G401 (cell line): ENCODE measurements at places on chromosomes 6 and 20.
A peak's percentile ranks its signal among the peaks of the same experiment; 100 is the strongest.

DNA sequence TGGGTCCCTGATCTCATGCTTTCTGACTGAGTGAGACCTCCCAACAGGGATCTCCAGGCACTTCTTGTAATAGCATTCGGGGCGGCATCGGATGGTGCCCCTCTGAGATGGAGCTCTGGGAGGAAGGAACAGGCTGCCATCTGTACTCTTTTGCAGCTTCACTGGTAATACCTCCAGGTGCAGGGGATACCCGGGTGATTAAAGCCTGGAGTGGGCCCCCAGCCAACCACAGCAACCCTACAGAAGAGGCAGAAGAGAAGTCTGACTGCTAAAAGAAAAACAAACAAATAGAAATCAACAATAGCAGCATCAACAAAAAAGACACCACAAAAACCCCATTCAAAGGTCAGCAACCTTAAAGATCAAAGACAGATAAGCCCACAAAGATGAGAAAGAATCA, 19.1 kb upstream of the PGK2 start:
- no peak for DNase-seq

DNA sequence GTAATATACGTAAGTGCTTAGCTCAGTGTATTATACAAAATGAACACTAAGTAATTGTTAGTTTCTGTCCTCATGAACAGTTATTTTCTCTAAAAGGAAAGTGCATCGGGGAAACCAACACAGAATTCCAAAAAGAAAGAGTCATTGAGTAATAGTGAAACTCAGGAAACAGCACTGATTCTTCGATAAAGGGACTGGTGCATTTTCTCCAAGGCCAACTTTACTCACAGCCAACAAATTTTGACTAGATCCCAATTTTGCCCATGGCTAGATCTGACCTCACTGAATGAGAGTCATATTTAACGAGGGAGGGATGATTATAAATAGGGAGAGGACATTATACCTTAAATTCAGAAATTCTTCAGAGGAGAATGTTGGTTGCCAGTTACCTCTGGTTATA, 390.9 kb upstream of the NRSN1 start:
- DNase-seq, result no peak

- DNase-seq, result peak; percentile 44
These were observed 6.2 kb upstream of the ZNF311 start for GRCh38 chr6:29011276-29011734.

GRCh38 chr6:123039431-123039830, 43.4 kb downstream of the CLVS2 start:
- peak; percentile 63 for DNase-seq

GRCh38 chr6:12710921-12711320, 5.6 kb upstream of the PHACTR1 start:
- no peak for DNase-seq

DNA sequence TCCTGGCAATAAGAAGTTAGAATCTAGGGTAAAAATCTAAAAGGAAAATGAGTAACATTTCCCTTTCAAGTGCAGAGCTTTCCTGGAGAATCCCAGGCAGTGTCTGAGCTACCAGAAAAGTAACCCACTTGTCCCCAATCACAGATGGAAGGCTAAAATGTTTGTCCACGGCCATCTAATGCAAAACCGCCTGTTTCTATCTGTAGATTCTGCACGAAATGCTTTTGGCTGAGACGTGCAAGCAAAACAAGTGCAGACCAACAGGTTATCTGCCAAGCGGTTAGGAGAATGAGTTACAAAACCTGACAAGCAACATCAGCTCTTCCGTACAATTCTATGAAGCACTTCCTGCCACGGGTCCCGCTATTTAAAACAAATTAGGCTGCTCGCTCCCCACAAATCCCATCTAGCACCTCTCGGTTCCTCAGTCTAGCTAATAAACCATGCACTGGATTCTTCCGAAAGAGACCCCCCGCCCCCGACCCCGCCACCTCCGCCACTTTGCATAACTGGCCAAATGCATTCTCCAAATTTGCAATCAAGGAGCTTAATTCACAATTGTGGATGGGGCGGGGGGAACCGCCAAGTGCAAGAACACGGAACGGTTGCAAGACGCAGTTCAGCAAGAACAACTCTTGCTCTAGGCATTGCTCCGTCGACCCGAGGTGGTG, 1.4 kb downstream of the ELOVL5 start:
- DNase-seq, result peak; percentile 70

DNA sequence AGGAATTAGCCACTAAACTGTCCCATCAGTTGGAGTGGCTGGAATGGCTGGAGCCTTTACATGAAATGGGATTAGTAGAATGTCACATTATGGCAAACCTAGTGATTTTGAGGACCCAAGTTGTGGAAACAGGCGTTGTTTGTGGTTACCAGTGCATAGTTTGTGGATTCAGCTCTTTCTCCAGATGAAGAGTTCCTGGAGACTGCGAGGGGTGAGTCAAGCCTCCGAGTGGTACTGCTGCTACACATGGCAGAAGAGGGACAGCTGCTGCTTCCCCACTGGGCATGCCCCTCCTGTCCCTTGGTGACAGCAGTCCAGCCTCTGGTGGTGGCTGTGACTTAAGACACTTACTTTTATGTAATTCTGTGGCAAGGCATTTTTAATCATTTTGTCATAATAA, 94.2 kb upstream of the SCP2D1 start:
- DNase-seq, result no peak

GRCh38 chr6:139903411-139904157, 529.1 kb upstream of the CITED2 start:
- no peak for DNase-seq

DNA sequence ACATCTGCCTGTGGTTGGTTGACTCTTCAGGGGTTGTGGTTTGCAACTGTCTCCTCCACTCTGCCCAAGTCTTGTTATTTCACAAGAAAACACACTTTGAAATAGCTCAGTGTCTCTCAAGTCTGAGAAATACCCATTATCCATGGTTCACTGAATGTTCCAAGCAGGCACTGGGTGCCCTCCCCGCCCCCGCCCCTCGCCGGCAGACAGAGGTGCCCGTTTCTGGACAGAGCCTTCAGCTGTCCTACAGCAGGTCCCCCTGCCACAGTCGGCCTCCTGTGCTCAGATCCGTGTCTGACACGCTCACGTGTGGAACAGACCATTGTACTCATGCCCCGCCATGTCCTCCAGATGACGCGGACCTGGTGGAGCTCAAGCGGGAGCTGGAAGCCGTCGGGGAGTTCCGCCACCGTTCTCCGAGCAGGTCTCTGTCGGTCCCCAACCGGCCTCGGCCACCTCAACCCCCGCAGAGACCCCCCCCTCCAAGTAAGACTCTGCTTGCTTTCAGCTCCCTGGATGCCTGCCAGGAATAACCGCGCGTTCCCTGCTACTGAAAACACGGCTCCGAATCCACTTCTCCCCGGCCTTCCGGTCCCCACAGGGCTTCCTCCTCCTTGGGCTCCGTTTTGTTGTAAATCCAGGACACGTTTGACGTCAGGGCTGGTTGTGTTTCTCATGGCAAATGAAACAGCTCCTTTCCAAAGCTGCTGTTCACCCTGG, 81.4 kb downstream of the SERAC1 start:
- peak; percentile 9 for DNase-seq

DNA sequence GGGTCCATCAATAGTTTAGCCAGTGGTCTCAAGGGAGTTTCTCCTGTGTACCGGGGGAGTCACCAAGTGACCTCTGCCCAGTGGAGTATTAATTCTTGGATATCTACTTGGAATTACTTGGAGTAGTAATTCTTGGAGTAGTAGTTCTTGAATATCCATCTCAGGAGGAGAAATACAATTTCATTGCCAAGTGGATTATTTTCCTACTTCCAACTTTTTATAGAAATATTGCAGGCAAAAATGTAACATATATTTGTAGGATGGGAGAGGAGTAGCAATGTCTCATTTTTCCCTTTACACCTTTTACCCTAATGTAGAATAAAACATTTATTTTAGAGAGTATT, 91.6 kb upstream of the FAM184A start:
- DNase-seq, result no peak

- DNase-seq, result no peak
These were observed 44.9 kb upstream of the FAM83B start for GRCh38 chr6:54801669-54802068.

DNA sequence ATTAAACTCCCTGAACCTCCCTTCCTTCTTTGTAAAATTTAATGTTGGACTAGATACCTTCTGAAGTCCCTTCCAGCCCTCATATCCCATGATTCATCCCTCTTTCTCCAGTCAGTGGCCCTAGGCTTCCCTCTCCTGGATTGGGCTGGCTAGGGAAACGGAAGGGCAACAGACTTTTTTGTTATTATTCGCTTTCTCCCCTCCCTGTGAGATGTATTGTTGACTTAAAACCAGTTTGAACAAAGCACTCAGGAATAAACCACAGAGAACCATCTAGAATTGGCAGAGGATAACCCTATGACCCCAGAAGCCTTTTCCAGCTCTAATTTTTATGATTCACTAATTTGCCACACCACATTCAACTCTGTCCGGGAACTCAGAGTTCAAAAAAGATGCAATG, 239.7 kb upstream of the SUPT3H start:
- no peak for DNase-seq

- no peak for DNase-seq
These were observed 550.3 kb downstream of the UTRN start for GRCh38 chr6:144835322-144835973.

GRCh38 chr6:163729127-163729872, 314.8 kb downstream of the QKI start:
- DNase-seq, result no peak

DNA sequence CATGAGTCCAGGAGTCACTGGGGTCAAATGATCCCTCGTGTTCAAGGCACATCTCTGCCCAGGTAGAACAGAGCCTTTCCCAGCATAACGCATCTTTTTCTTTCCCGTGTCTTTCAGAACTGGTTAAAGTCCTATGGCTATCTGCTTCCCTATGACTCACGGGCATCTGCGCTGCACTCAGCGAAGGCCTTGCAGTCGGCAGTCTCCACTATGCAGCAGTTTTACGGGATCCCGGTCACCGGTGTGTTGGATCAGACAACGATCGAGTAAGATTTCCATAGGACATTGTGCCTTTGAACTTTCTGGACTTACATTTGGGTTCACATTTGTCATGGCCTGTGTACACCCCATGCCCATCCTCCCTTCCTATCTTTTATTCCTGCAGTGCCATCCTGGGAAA, 20.2 kb downstream of the MMP24 start:
- no peak for DNase-seq

DNA sequence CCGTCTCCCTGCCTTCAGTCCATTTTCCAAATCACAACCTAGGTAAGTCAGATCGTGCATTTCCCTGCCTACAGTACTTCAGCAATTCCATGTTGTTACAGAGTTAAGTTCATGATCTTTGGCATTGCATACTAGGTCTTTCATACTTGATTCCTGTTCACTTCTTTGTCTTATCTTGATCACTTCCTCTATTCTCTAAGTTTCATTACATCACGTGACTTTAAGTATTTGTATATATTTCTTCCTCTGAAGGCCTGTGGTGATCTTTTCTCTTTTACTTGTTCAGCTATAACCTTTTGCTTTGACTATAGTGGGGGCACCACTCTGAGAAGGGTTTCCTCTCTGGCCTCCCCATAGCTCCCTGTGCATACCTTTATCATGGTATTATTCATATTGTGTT, 100.2 kb downstream of the TRMT11 start:
- no peak for DNase-seq

DNA sequence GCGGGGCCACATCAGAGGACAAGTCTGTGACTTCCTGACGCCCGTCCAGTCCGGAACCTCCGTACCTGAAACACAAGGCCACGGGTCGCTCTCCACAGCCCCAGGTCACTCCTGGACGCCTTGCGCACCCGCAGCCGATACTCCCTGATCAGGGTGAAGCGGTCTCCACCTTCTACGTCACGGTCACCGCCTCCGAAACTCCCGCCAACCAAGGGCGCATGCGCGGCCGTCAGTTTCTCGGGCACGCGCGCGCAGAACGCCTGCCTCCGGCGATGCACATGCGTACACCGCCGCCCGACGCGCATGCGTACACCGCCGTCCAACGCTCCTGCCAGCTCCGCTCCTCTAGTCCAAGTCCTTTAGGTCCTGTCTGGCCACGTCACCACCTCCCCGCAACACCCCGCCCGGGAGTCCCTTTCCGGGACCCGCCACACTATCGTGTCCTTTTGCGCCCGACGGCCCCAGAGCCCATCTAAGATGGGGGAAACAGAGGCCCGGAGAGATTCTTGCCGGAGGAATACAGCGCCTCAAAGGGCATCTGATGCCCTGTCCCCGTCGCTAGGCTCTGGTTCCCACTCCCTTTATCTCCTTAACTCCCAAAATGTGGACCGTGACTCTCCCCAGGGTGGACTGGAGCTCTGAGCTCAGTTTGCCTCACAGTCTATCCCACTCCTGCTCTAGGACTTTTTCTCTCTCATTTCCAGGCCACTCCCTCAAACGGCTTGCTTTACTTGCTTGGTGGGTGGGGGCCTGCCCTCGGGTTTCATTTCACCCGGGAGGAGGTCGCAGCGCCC, at the start of gene DSN1:
DSN1 (minus strand) TSS at position 167 of the 794 bp plus-strand sequence. CDS start 2,305 bp downstream, outside the sequence.
- DNase-seq, result peak; percentile 90

DNA sequence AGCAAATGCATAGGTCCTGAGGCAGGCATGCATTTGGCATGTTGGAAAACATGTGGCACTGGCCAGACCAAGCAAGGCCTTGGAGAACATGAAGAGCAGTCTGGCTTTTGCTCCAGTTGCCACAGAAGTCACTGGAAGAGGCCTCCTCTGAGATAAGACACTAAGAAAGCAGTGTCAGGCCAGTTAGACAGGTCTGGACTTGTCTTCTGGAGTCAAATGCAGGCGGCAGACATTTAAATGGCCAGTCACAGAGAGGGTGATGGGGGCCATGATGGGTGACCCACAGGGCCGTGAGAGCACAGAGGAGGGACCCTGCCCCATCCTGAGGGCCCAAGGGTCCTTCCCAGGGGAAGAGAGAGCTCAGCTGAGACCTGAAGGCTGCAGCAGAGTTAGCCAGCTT, 26.7 kb upstream of the ADA start:
- DNase-seq, result no peak
